Suppressor macrophage treated with lipopolysaccharide for 1 hour (primary cell): ENCODE measurements at places on chromosomes 3 and 15.

DNA sequence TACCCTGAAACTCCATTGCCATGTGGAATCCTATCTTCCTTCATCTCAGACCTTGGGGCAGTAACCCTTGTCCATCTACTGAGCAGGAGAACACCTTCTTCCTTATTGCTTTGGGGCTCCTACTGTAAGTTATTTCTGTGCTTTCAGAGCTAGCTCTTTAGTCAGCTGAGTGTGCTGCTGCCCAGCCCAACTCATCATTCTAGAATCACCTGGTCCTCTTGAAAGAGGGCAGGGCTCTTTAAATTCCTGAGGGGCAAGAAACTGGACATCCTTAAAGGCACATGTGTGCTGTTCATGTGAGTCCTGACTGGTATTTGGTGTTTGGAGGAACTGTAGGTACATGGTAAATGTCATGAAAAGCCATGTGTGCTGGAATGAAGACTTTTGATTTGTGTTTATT lies 140.9 kb downstream of the ARNT2 start:
- no peak for DNase-seq

DNA sequence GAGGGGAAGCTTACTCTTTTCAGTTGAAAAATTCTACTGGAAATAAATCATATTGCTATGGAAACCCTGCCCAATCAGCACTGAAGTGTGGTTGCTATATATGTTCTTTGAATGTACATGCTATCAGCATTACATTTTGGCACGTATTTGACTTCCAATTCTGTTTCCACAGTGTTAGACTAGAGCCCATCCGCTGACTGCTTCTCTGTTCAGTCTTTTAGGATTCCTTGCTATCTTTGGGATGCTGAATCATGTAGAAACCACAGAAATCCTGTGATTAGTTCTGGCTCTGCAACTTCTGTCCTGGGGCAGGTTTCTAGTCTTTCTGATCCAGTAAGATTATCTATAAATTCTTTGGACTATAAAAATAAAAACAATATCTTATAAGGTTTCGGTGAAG lies 128.2 kb upstream of the SLC7A14 start:
- no peak for DNase-seq

- no peak for DNase-seq
Observed at GRCh38 chr3:37198996-37199395, 24.6 kb upstream of the LRRFIP2 start.

- DNase-seq = no peak
Observed at GRCh38 chr3:149415484-149415883, 38.0 kb upstream of the TM4SF1 start.

GRCh38 chr3:123310741-123311140 lies 109.0 kb downstream of the SEC22A start:
- DNase-seq = peak; percentile 1

DNA sequence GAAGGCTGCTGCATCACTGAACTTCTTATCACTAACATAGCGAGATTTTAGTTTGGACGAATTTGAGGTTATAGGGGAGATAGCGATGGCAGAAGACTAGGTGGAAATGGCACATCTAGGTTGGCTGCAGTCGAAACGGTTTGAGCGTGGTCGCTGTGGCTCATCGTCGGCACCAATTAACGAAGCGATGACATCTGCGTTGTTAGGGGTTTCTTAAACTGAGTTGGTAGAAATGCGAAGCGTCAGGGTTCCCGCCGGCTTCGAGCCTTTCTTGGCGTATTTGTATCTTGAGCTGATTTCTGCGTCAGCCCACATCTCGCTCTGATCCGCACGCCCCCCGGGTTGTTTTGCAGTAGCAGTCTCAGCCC lies 319 bp downstream of the LNP1 start:
- DNase-seq = peak; percentile 37

GRCh38 chr15:78822514-78822913 lies 11.2 kb upstream of the ADAMTS7 start:
- DNase-seq = peak; percentile 35

DNA sequence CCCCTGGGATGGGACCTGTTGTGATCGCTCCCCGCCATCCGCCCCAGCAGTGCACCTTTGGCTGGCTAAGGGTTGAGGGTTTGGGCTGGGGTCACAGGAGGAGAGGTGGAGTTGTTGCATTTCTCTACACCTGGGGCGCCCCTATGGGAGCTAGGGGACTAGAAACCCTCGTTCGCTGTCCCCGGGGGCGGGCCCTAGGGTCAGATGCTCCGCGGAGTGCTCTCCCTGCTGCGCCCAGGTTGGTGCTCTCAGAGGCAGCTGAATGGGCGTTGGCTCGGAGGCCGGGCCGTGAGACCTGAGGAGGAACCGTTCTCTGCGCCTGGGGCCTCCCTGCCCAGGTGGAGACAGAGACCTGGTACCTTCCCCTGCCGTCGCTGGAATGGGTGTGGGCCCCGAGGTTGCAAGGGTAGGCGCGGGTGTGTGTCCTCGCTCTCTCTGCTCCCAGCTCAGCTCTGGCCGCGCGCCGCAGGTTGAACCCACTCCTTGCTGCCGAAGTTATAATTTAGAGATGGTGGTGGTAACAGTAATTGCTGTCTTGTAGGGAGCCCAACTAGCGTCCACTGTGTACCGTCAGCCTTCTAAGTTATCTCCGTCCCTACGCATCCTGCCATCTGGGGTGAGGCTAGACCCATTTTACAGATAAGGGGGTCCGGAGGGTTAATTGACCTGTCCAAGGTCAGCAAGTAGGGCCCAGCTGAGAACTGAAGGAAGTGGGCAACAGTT lies 965 bp downstream of the FLNB start:
- no peak for DNase-seq

DNA sequence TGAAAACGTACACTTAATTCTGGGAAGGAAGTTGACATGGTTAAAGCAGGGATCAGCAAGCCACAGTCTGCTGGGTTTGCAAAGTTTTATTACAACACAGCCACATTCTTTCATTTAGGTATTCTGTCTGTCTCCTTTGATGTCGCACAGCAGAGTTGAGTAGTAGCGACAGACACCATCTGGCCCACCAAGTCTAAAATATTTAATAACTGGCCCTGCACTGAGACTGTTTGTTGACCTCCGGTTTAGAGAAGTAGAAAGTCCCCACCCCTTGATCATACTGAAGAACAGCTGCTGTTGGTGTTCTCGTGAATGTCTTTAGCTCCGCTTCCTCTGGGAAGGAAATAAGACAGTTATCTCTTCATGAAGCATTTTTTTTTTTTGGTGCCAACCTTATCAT lies 66.2 kb downstream of the MCTP2 start:
- peak; percentile 59 for DNase-seq

DNA sequence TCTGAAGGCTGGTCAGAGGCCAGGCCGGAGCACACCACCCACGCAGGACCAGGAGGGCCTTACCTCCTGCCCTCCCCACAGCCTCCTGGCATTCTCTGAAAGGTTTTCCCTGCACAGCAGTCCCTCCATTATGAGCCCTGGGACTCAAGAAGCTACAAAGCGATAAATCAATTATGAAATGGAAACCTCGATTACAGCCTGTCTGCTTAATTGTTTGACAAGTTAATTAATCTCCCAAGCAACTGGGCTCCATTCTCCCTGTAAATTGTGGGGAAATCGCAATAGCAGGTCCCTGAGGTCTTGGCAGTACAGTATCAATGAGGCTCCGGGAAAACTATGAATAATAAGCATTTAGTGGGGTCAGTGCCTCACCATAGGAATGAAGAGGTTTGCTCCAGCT lies 683.5 kb downstream of the NTRK3 start:
- DNase-seq = no peak

- no peak for DNase-seq
Observed at GRCh38 chr15:48423342-48423741, 92.1 kb downstream of the DUT start.

- DNase-seq = no peak
Observed at GRCh38 chr3:135897715-135898114, 67.8 kb upstream of the PPP2R3A start.

- no peak for DNase-seq
Observed at GRCh38 chr15:25510146-25510545, 71.3 kb upstream of the UBE3A start.

DNA sequence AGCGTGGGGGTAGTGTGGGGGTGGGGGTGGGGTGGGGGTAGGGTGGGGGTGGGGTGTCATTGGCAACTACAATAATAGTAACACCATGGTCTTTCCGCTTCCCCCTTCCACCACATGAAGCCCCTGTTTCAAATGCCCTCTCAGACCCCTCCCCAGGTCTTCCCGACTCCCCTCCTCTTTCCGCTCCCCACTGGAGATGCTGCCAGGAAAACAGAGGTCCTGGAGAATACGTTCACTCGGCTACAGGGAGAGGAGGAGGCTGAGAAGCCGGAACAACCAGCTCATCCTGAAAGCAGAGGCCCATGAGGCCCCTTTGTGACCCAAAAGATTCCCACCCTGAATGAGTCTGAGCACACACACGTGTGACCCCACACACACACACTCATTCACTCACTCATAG lies 75.4 kb downstream of the CPN2 start:
- DNase-seq = no peak

DNA sequence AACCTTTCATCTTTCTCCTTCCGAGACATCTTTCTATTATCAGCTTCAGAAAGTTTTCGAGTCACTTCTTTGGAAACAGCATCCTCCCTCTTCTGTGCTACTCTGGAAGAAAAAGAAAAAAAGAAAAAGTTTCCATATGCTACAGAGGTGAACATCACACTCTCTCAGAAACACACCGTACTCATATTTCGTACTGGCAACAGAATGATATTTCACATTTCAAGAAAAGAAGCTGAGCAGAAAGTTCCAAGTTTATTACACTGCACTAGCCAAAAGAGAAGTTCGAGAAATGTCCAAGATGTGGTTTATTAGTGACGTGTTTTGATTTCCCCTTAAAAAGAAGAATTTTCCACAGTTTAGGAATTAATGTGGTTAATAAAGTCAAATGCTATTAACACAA lies 6.0 kb downstream of the SSR3 start:
- no peak for DNase-seq

- DNase-seq = no peak
Observed at GRCh38 chr3:34213478-34213877, 415.0 kb downstream of the PDCD6IP start.

DNA sequence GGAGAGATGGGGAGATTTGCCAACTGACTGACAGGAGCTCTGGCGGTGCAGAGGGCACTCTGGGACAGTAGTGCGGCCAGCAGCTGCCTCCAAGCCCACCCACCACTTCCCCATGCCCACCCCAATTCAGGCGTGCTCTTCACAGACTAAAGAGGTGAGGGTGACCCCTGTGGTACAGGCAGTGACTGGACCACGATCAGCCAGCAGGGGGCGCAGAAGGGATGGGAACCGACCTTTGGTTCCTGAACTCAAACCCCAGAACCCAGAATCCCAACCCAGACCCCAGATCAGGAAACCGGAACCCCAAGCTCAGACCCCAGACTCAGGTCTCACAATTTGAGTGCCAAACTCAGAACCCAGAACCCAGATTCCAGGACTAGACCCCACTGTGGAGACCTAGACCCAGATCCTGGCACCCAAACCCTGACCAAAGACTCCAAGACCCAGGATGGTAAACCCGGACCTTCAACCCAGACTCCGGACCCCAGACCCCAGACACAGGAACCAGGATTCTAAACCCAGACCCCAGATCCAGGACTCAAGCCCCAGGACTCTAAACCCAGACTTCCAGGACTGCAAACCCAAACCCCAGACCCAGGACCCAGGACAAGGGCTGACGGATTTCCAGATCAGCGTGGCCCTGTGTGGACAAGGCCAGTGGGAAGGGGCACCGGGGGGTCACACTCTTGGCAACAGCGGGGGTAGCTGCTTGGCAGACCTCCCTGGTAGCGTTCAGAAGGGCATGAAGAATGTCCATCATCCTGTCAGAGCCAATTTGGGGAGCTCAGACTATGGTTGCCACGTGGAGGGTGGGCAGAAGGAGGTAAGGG lies 3.7 kb upstream of the MYL3 start:
- peak; percentile 83 for DNase-seq

GRCh38 chr15:34646918-34647317 lies 63.5 kb upstream of the GOLGA8B start:
- peak; percentile 19 for DNase-seq

DNA sequence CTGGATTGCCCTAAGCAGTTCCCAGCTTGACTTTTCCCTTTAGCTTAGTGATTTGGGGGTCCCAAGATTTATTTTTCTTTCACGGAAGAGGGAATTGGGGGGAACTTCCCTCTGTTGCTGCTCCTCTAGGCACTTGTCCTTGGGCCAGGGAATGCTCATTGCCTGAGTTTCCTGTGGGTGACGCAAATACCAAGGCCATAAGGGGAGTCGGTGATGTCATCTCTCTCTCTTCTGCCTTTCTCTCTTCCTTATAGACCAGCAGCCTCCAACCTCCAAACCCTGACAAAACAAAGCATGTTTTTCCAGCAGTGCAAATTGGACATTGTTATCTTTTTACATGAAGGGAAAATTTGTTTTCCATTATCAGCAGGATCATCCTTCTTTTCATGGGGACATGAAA lies 120.2 kb downstream of the ITPR1 start:
- DNase-seq = peak; percentile 52

DNA sequence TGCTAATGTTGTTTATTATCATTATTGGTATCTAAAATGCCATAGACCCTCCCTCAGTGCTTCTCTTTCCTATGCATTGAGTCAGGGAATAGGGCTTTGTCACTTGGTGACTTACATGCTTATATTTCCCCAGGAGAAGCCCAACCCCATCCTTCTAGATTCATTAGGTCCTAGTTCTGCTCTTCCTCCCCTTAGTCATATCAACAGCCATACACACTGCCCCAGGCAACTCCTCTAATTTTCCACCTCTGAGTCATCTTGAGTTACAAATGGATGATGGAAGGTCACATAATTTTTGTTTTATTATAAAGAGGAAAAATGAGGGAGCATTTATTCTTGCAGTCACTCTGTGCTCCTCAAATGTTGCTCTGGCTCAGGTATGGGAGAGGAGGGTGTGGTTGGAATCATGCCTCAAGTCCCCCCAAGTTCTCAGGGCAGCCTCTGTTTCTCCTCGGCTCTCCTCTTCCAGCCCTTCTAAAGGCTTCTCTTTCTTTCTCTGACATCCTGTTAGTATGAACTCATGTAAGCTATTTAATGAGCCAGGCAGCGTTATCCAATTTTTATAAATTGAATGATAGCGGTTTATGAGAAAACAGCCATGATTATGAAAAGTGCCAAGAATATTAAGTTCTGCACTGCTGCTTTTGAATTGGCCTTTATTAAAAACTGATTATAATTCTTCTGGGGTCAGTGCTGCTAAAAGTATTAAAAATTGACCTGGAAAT lies 45.6 kb upstream of the FSTL1 start:
- peak; percentile 29 for DNase-seq

DNA sequence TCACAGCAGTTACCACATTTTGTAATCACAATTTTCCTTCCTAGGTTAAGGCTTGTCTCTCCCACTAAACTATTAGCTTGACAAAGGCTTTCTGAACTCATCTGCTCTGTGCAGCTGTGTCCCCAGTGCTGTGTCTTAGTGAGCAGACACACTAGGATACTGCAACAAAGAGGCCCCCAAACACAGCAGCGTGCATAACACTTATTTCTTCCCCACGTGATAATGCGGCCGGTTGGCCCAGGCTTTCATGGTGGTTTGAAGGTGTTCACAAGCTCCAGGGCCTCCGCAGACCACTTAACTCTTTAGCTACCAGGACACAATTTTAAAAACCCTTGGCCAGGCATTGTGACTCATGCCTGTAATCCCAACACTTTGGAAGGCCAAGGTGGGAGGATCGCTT lies 2.2 kb upstream of the HDAC11 start:
- no peak for DNase-seq

GRCh38 chr3:149554826-149555225 lies 80.3 kb downstream of the TM4SF4 start:
- no peak for DNase-seq

- DNase-seq = no peak
Observed at GRCh38 chr3:14879211-14879874, 60.6 kb downstream of the FGD5 start.

GRCh38 chr3:151282921-151283320 lies 4.6 kb upstream of the P2RY14 start:
- peak; percentile 69 for DNase-seq

- DNase-seq = no peak
Observed at GRCh38 chr3:185846037-185846436, 21.2 kb upstream of the IGF2BP2 start.
